ENCODE measurements at places on chromosomes 12 and 14.

- no peak for DNase-seq
Observed at GRCh38 chr12:72448089-72448488, 175.9 kb downstream of the TRHDE start.

GRCh38 chr12:12367482-12367998 lies 10.7 kb downstream of the BORCS5 start:
- DNase-seq: no peak

- DNase-seq: no peak
Observed at GRCh38 chr12:44837114-44837755, 38.9 kb downstream of the NELL2 start.

DNA sequence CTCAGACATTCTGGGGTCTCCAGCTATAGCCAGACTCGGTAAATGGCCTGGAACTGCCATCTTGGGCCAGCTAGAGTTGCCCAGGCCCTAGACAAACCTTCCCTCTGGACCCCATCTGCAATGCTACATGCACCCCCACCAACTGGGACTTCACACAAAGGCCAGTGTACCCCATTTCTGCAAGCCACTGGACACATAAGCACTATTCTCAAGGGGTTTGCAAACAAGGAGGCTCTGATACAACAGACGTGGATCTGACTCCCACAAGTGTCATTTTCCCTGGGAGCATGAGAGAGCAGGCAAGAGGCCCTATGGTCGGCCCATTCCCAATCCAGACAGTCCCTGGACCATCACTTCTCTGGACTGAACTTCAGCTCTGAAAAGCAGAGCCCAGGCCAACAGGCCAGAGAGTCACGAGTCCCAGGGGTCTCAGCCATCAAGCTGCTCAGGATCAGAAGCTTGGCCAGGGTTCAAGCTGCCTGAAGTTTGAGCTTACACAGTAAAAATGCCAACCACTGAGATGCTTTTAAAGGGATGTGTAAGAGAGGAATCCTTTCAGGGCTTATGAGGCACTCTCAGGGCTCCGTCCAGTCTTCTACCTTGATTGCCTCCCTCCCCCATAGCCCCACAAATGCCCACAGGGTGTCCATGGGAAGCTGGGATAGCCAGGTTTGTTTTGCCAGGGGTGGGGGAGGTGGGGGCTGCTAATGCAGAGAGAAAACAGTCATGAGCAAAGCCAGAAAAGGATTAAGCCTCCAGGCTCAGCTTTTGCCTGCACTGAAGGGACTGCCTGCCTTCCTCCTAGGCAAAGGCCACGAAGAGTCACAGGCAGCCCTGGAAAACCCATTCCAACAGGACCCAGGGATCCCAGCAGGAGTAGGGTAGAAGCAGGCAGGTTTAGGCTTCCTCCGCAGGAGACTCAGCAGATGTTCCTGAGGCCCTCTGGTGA lies 31.7 kb upstream of the PNMA1 start:
- DNase-seq: no peak

DNA sequence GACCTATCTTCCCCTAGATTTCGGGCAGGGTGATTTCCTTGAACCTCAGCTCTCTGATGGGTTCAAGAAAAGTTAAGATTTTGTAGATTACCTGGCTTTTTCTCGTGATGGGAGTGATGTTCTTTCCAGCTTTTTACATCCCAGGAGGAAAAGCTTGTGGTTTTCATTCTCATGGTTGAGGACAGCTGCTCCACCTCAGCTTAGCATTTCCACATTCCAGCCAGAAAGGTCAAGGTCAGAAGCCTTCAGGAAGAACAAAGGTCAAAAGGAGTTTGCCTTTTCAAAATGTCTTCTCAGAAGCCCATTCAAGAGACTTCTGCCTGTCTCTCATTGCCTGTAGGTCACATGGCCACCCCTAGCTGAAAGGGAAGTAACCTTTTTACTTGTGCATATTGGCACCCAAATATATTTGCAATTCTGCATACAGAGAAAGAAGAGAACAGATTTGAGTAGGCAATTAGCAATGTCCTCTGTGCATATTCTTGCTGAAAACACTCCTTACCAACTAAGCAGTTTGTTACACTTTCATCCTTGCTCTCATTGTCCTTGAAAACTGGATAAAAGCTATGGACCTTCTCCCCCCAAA lies 6.6 kb upstream of the ADGRD1 start:
- no peak for DNase-seq

DNA sequence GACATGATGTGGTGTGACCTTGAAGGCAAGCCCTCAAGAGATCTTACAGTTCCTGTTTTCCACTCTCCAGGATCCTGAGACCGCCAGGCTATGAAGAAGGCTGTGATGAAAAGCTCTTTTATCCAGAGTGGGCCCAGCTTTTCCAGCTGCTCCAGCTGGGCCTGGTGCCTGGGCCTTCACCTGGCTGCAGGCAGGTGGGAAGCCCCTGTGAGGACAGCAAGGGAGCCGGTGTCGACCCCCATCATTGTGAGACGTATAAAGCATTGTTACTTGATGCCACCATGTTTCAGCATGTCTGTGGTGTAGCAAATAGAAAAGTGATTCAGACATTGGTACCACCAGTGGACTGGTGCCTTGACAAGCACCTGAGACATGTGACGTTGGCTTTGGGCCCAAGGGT lies 190.2 kb downstream of the KIF26A start:
- no peak for DNase-seq

- DNase-seq: no peak
Observed at GRCh38 chr12:27521066-27521465, 2.9 kb upstream of the PPFIBP1 start.

- DNase-seq: no peak
Observed at GRCh38 chr14:59905188-59905587, 14.8 kb upstream of the LRRC9 start.

DNA sequence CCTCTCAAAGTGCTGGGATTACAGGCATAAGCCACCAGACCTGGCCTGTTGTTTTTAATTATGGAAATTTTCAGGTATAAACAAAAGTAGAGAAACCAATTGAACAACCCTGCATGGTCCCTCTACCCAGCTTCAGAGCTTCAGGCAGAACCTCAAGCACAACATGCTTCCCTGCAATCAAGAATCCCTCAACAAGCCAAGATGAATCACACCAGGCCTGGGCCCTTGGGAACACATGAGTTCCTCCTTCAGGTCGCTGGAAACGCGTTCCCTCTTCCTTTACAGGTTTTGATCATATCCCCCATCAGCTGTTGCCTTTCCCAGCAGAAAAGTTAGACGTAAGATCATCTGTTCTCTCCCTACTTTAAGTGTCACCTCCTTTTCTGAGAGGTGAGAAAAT lies 20.5 kb upstream of the CORO1C start:
- DNase-seq: no peak

DNA sequence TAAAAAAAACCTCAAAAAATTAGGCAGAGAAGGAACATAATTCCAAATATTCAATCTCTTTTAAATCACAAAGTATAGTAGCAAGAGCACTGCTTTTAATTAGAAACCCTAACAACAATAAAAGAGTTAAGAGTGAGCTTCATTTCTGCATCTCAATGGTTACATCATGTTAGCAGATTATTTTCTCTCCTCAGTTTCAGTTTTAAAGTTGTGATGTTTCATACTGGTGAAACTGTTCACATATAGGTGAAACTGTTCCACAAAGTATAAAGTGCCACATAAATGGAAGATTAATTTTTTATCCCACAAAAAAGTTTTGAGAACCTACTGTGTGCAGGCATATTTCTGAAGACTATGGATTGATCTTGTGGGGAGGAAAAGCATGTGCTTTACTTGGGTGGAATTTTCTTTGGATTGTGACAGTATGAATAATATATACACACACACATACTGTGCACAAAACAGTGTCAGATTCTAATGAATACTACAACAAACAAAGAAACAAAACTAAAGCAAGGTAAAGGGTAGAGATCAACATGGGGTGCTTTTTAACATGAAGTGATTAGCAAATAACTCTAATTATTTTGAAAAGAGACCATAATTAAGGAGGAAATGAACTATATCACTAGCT lies 17.1 kb downstream of the LUM start:
- no peak for DNase-seq

GRCh38 chr12:4251216-4251891 lies 22.2 kb upstream of the CCND2 start:
- peak; percentile 24 for DNase-seq

- no peak for DNase-seq
Observed at GRCh38 chr14:61894452-61895077, 132.3 kb downstream of the SNAPC1 start.

- no peak for DNase-seq
Observed at GRCh38 chr12:84946753-84947152, 34.2 kb upstream of the SLC6A15 start.

DNA sequence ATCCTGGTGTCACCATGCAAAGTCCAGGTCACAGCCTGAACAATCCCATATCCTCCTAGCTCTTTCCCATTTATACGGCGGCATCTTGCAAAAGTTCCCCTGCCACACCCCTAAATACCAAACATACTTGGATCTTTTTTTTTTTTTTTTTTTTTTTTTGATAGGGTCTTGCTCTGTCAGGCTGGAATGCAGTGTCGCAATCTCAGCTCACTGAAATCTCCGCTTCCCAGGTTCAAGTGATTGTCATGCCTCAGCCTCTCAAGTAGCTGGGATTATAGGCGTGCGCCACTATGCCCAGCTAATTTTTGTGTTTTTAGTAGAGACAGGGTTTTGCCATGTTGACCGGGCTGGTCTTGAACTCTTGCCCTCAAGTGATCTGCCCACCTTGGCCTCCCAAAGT lies 451.3 kb downstream of the GLT1D1 start:
- no peak for DNase-seq

- DNase-seq: no peak
Observed at GRCh38 chr12:27534060-27534764, 10.2 kb downstream of the PPFIBP1 start.

GRCh38 chr12:89154743-89155499 lies 197.4 kb downstream of the DUSP6 start:
- no peak for DNase-seq

DNA sequence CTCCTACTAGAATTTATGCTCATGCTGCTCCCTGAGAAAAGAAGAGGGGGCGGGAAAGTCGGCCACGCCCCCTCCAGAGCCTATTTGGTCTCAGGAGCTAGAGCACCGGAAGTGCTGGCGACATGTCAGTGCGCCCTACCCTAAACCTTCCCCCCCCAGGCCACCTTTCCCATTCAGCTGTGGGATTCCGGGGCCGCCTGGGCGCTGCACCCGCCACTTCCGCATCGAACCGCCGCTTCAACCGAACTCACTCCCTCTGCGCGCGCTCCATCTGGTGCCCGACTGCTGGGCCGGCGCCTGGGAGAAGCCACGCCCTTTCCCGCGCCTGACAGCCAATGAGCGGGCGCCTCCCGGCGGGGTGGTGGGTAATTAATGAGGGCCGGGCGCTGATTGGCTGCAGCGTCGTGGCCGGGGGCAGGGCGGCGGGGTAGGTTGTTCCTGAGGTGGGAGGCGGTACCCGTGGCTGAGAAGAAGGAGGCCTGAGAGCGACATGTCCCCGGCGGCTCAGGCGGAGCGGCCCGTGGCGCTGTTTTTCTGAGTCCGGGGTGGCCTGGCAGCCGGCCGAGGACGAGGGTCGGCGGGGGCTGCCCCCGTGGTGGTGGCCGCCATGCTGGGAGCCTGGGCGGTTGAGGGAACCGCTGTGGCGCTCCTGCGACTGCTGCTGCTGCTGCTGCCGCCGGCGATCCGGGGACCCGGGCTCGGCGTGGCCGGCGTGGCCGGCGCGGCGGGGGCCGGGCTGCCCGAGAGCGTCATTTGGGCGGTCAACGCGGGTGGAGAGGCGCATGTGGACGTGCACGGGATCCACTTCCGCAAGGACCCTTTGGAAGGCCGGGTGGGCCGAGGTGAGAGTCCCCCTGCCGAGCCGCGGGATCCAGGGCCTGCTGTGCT lies at the start of gene MLEC:
TSS of gene MLEC (plus strand) at position 460 of the 888 bp plus-strand sequence. CDS start at position 608, 148 bp downstream.
- peak; percentile 99 for DNase-seq

- DNase-seq: no peak
Observed at GRCh38 chr12:116832353-116832752, 48.9 kb downstream of the HRK start.

DNA sequence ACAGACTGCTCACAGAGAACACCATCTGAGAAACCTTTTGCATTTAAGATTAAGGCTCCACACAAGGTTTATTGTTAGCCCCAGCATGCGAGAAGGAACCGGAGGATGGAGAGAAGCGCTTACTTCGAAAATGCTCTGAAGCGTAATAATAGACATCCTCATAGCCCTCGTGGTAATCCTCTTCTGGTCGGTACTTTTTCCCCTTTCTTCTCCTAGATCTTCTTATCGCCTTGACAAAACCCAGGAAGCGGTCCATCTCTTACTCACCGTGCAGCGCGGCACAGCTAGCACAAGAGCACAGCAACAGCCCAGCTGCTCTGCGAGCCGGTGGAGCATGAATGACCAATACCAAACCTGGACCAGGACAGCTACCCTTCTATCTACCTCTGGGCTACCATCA lies 125.1 kb upstream of the GRIP1 start:
- DNase-seq: no peak

DNA sequence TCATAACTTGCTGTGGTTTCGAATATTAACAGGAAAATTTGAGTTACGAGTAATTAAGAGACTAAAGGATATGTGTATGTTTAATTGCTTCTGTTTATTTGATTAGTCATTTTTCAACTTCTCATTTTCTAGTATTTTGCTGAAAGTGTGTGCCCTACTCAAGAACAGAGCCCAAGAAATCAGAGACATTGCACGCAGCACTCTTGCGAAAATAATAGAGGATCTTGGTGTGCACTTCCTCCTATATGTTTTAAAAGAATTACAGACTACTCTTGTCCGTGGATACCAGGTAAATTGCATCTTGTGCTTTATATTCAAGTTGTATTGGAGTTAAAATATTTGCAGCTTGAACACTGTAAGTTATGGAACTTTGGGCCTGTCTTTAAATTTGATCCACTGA lies 50.8 kb downstream of the ARL1 start:
- DNase-seq: no peak

DNA sequence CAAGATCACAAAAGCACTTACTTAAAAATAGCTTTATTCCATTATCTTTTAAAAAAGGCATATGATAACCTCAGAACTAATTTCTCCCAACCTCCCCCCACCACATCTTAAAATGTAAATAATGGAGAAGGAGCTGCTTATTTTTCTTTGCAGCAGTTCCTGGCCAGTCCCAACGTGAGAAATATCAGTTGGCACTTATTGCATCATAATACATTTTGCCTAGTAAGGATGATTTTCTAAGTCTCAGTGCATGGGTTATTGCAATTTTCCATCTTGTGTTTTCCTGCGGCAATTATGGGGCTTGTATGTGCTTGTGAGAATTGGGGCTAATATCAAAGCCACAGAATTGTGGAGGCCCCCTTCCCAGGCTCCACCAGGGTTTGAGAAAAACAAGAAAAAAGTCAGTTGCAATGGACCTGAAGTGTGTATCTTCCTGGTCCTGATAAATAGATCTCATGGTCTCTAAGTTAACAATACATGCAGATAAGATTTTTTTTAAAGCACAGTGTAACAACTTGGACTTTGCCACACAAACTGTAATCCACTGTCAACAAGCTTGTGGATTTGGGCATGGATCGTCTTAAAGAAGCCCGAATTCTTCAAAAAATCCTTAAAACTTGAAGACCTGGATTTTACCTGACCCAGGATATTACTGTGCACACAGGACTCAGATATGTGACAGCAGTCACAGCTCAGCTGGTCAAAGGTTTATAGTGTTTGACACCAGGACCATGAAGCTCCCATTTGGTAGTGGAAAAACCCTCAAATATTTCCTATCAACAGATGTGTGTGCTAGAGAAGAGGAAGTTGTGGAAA lies 2.8 kb upstream of the WSB2 start:
- no peak for DNase-seq

GRCh38 chr14:101808020-101808641 lies 46.6 kb downstream of the PPP2R5C start:
- DNase-seq: no peak

GRCh38 chr12:93153321-93153720 lies 224.2 kb upstream of the EEA1 start:
- no peak for DNase-seq

All from T-helper 1 cell (primary cell).